ENCODE measurements at places on chromosomes 2 and 18.

DNA sequence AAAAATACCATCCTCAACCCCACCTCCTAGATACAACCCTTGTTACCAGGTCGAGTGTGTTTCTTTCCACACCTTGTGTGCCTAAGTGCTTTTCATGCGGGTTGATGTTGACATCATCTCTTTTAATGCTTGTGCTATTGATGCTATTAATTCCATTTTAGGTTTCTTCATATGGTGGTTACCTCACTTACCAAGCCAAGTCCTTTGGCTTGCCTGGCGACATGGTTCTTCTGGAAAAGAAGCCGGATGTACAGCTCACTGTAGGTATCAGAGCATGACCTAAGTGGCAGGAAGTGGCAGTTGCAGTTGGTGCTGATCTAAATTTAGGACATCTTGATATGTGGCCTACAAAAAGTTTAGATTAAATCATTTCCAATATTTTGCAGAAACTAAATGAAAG, 149.9 kb upstream of the TTC39C start:
- no peak for DNase-seq

DNA sequence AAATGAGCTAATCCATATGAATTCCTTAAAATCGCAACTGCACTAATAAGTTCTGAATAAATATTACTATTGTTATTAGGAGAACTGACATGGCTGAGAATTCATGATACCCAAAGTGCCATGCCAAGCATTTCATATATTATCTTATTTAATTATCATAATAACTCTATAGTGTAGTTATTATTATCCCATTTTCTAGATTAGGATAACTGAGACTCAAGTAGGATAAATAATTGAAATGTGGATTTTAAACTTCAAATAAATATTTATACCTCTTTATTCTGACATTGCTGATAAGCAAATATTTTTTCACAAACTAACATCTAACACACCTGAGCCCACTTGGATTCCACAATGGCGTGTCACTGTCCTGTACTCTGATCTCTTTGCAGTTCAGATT, 492.7 kb downstream of the IRS1 start:
- no peak for DNase-seq

DNA sequence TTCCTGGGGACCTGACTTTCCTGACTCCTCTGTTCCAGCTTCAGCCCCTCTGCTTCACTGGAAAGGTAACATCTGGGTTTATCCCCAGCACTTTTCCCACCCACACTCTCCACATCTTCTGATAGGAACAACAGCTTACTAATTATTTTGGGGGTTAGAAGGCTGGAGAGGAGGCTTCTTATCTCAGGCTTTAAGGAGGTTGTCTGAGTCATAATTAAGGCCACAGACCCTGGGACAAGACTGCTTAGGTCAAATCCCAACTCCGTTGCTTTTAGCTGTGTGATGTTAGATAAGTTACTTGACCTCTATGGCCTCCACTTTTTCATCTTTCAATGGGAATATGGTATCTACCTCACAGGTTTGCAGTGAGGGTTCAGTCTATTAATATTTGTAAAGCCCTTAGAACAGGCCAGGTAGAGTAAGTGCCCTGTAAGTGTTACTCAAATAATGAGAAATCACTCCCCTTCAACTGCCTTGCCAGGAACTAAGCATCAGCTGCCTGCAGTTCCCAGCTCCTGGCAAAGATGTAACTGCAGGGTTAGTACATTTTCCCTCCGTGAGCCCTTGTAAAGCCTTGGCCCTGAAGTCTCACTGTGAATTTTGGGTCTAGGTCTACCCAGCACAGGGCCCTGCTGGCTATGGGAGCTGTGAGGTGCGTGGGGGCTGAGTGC, 123.6 kb downstream of the MTX2 start:
- DNase-seq = no peak

DNA sequence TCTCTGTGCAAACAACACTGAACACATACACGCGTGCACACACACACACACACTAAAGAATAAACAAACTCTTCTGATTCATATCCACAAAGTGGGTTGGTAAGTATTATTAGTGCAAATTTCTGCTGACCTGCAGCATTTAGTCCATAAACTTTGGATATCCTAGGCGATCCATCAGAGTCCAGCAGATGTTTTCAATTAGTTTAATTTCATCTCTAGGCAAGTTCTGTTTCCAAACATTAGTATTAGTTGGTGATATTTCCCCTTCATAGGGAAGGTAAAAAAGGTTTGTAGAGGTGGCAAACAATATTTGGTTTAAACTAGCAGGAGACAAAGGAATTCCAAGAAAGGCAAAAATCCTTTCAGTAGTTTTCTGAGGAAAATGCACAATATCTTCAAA, 5.7 kb downstream of the DSEL start:
- no peak for DNase-seq

GRCh38 chr18:63207835-63208234, 111.7 kb downstream of the BCL2 start:
- no peak for DNase-seq

- DNase-seq = no peak
Observed at GRCh38 chr2:40158781-40159180, 293.1 kb downstream of the SLC8A1 start.

- no peak for DNase-seq
Observed at GRCh38 chr2:10325278-10326145, 22.8 kb downstream of the HPCAL1 start.

DNA sequence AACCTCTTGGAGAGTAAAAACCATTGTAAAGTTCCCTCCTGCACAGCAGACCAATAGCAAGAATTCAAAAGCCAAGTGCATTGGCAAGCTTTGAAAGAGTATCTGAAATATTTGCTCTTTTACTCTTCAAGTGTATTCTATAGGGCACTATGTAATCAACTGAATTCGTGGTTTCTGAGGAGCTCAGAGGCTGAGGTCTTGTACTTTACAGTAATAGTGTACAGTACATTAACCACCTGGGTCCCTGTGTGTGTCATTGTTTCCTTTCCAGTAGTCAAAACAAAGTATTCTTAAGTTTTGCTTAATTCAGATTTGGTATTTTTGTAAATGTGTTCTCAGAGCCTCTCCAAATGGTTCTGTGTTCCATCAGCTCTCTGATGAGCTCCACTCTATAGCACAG, 769.7 kb downstream of the LRRTM4 start:
- no peak for DNase-seq

- no peak for DNase-seq
Observed at GRCh38 chr2:76251342-76251741, 540.6 kb upstream of the GCFC2 start.

DNA sequence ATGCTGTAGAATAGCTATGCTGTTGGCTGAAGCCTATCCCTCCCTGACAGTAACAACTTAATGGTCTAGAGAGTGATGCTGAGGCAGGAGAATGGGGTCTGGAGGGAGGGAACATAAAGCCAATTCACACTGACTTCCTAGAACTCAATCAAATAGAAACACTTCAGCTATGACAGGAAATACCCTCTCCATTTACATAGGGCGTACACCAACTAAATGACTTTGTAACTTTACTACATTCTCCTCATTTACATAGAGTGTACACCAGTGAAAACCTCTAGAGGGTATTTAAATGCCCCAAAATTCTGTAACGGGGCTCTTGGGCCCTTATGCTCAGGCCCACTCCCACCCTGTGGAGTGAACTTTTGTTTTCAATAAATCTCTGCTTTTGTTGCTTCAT, 41.5 kb downstream of the YPEL5 start:
- DNase-seq = no peak

GRCh38 chr2:65043001-65043400, 13.2 kb upstream of the CEP68 start:
- no peak for DNase-seq

DNA sequence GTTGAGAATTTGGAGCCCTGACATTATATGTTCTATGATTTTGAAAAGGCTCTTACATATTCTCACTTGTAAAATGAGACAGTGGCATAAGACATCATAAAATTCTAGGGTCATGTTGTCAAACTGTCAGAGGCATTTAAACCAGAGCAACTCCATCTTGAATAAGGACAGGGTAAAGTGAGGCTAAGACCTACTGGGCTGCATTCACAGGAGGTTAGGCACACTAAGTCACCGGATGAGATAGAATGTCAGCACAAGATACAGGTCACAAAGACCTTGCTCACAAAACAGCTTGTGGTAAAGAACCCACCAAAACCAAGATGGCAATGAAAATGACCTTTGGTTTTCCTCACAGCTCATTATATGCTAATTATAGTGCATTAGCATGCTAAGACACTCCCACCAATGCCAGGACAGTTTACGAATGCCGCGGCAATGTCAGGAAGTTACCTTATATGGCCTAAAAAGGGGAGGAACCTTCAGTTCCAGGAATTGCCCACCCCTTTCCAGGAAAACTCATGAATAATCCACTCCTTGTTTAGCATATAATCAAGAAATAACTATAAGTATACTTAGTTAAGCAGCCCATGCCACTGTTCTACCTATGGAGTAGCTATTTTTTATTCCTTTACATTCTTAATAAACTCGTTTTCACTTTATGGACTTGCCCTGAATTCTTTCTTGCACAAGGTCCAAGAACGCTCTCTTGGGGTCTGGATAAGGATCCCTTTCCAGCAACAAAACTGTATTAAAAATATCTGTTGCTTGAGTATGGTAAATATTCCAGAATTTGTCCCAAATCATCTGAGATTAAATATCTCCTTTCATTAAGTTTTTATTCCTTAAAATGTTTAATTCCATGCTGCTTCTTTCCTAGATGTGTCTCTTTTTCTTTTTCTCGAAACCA, 406.4 kb downstream of the METTL4 start:
- no peak for DNase-seq

DNA sequence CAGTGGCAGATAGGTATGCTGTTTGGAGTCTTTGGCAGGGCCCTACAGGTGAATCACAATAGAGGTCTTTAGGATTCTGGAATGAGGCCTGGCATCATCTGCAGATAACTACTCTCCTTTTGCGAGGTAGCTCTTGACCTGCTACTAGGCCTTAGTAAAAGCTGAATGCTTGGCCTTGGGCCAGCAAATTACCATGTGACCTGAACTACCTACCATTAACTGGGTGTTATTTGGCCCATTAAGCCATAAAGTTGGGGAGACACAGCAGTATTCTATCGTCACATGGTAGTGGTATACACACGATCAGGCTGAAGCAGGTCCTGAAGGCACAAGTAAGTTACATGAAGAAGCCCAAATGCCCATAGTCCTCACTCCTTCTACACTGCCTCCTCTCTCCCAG, 178.2 kb downstream of the PPP1R1C start:
- no peak for DNase-seq

All from activated T-helper 1 cell treated with Interleukin-2 at 50 U/mL for 16 hours (primary cell).